ENCODE measurements at places on chromosomes 3 and 15. TPM values are rescaled to one million over a fixed set of nuclear protein-coding genes. Genes with fewer than 3 reads are reported as not detected.

GRCh38 chr3:107929088-107929487, 161.7 kb downstream of the CD47 start:
- no peak for DNase-seq

DNA sequence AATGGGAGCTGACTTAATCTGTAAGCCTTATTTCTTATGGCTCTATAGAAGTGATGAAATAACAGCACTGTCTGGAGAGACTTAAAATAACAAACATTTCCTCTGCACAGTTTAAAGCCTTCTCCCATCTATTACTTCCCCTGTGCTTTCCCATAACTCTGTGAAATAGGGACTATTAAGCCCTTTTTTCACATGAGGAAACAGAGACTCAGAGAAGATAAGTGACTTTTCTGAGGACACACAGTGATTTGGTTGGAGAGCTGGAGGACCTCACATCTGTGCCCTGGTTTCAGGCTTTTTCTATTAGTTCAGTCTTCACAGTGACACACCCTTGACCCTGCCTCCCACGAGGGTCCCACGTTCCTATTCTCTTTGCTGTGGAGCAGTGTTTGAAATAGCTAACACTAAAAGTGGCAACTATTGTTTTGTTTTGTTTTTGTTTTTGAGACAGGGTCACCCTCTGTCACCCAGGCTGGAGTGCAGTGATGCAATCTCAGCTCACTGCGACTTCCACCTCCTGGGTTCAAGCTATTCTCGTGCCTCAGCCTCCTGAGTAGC, 82.9 kb downstream of the ST6GAL1 start:
- no peak for DNase-seq

GRCh38 chr3:126337980-126338651, 19.1 kb downstream of the KLF15 start:
- DNase-seq: no peak

- no peak for DNase-seq
These were observed 112.9 kb downstream of the SEC22A start for GRCh38 chr3:123314359-123315270.

DNA sequence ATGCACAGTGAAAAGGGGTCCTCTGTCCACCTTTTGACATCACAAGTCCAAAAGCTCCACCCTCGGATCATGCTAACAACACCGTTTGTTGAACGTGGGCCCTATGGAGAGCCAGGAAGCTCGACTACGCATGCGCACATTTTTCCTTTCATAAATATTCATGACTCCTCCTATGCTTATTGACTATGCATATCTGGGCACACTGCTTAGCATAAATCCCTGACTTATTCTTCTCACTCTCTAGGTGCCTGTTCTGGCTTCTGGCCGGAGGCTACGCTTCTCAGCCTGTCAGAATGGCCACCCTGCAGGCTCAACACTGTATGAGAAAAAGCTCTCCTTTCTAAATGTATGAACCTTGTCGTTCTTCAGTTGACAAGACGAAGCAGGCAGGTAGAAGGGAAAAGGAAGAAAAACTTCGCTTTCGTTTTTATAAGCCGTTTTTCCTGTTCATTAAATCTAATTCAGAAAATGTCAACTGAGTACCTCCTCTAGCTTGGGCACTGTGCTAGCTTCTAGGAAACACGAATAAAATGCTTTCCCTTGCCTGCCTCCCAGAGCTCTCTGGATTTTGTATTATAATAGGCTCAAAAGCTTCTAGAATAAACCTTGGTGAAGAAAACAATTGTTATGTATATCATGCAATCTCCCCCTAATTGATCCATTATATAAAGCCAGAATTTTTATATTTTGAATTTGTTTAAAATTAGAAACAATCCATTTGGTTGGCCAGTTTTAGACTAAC, 207.7 kb downstream of the ATP10A start:
- no peak for DNase-seq

- DNase-seq: no peak
These were observed 16.5 kb downstream of the SLC51A start for GRCh38 chr3:196232882-196233251.

- DNase-seq: no peak
These were observed 9.2 kb upstream of the CCDC33 start for GRCh38 chr15:74226761-74227540.

The C3orf49 gene
- not detected for total RNA-seq

The DRD3 gene
- total RNA-seq: not detected

Data from right cardiac atrium (tissue), 5 donors.